Stimulated activated CD8-positive, alpha-beta memory T cell treated with anti-CD3 and anti-CD28 coated beads, Interleukin-2, amount 100 ng/mL, for 1 hour (primary cell): ENCODE measurements at places on chromosomes 2 and 18.

GRCh38 chr2:181743723-181744031, 63.4 kb upstream of the NEUROD1 start:
- no peak for DNase-seq

DNA sequence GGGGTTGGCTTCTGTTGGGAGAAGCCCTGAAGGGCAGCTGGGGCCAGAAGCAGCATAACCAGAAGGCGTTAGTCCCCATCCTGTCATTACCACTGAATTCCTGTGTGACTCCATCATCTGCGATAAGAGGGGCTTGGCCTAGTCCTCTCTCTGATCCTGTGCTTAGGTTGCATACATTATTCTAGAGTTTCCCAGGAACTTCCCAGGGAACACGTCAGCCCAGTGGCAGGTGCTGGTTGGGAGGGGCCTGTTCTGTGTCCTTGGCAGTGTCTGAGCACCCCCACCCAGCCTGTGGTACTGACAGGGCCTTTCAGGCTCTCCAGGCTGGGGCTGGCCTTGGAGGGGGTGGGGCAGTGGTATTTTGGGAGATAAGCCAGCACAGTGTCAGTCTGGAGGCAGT, 4.5 kb upstream of the TOGARAM2 start:
- no peak for DNase-seq

- no peak for DNase-seq
Observed at GRCh38 chr2:100053087-100053885, 89.1 kb downstream of the AFF3 start.

DNA sequence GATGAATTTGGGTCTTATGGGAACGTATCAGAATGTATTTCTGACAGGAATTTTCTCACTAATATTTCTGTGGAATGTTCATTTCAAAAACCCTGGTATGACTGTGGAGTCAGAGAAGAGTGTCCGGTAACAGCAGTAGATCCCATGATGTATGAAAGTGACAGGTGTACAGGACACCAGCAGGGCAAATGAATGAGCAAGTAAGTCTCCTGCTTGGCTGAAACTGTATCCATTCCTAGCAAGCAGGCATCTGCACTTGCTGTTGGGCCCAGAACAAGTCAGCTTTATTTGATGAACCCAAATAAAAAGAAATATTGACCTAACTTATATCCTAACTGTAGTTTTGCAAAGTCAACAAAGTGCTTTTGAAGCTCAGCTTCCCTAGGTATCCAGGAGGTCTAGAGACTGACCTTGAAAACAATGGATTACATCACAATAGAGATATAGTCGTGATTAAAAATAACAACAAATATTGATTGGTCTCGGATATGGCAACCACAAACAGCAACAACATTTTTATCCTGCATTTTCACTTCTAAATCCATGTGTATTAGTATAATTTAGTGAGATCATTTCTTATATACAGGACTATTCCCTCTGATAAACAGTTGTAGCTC, 37.6 kb downstream of the NXPH2 start:
- no peak for DNase-seq

GRCh38 chr2:127045792-127046501, 61.0 kb downstream of the BIN1 start:
- no peak for DNase-seq

DNA sequence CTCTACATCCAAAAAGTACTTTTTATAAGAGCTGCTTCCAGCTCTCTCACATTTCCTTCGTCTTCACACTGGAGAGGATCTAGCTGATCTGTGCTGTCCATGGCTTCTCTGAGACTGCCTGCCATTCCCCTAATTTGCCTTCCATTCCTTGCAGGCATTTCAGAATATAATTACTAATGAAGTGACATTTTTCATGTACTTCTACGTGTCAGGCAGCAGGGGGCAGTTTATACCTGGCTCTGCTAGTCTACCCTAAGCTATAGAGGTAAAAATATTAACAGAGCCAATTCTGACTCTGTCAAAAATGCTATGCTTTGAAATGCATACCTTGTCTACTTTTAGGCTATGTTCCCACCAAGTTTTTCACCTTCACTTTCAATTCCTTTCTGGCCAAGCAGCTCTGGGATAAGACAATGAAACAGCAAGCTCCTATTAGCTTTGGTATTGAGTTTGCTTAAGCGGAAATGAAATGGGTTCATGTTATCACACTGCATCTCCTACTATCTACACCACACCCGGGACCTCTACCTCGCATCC, 81.9 kb downstream of the MEP1B start:
- DNase-seq, result no peak

DNA sequence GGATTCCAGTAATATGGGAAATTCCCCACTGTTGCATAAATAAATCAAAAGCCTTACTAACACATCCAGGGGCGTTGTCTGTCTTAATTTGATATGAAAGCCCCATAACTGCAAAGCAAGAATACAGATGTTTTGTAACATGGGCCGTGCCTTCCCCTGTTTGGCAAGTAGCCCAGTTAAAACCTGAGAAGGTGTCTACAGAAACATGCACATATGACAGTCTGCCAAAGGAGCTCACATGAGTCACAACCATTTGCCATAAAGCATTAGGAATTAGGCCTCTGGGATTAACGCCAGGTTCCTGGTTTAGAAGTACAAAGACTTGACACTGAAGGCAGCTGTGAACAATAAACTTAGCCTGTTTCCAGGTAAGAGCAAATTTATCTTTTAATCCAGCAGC, 43.1 kb upstream of the LONRF2 start:
- DNase-seq, result no peak

- no peak for DNase-seq
Observed at GRCh38 chr2:54757500-54757899, 34.0 kb downstream of the EML6 start.

DNA sequence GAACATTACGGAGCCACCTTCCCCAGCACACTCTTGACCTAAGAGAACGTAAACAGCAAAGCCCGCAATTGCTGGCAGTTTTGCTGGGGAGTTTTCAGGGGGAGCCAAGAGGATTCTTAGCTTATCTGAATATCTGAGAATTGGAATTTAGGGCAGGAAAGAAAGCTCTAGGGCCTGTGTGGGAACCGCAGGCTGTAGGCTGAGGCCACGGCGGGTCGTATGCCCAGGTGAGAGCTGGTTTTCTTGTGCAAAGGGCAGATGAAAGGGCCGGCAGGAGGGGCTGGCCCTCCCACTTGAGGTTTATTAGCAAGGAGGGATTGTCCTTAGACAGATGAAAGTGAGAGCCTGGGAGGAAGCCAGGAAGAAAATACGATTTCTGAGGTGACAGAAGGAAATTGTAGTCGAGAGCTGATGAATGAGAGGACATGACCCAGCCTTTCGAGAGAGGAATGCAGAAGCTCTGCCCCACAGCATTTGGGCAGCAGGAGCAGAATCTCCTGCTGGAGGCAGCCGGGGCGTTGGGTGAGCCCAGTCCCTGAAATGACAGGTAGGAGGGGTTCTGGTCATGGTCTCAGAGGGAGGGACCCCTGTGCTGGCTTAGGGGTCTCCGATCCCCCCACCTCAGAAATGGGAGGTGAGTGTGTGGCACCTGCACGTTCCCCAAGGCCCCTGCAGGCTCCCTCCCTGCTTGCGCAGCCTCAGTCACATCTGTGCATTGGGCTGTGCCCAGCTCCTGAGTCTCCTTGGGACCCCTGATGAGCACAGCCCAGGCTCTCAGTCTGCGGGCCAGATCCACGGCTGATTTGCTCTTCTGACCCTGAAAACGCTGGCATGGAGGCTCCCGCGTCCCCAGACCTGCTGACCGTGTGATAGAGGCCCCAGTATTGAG, 61.1 kb downstream of the CABLES1 start:
- DNase-seq, result no peak

DNA sequence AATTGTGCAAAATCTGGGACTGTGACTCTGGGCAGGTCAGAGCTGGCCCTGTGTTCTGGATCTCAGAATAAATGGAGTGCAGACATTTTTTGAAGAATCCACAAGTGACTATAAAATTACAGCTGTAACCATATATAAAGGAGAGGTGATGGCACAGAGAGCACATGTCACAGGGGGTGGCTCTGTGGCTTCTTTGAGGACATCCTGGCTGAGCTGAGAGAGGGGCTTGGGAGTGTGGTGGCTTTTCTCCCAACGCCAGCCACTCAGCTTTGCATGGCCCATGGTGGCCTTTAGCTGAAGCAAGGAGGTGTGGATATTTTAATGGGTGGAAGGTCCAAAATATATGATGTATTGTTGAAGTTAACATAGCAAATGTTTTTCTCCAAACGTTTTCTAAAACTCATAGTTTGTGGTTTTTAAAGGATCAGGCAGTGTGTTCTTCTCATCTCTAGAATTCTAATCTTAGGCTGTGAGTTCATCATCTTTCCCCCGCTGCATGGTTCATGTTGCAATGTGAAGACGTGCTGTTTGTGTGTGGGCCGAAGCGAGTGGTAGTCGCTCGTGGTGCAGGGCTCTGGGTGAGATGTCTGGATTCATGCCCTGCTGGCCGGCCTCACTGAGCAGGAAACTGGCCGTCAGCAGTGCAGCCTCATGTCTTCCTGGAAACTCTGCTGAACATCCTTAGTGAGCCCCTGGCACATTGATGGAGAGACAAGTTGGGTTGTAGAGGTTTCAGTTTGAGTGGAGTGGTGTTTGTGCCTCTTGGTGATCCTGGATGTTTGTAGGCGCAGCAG, 109.9 kb downstream of the ZNF236 start:
- DNase-seq, result no peak

DNA sequence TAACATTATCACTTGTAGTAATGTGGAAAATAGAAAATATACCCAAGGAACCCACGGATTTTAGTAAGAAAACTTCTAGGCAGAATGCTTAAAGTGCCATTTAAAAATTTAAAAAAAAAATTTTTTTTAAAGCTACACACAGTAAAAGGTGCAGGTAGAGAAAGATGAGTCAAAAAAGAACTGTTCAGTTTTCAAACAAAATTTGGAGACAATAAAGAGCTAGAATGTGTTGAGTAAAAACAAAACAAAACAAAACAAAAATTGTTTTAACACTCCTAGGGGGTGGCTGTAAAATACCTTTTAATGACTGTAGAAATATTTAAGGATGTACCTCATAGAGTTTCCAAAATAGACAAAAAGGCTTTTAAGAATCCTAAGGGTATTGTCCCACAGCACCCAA, 212.0 kb downstream of the TGIF1 start:
- DNase-seq, result no peak

- no peak for DNase-seq
Observed at GRCh38 chr2:233996000-233996399, 54.5 kb upstream of the SPP2 start.

GRCh38 chr2:144517866-144518747, 1.8 kb downstream of the ZEB2 start:
- no peak for DNase-seq

GRCh38 chr2:136373029-136373428, 255.1 kb upstream of the CXCR4 start:
- DNase-seq, result no peak

- no peak for DNase-seq
Observed at GRCh38 chr2:101230541-101231001, 22.1 kb upstream of the CNOT11 start.

GRCh38 chr2:62933398-62933917, 117.2 kb upstream of the OTX1 start:
- DNase-seq, result no peak

DNA sequence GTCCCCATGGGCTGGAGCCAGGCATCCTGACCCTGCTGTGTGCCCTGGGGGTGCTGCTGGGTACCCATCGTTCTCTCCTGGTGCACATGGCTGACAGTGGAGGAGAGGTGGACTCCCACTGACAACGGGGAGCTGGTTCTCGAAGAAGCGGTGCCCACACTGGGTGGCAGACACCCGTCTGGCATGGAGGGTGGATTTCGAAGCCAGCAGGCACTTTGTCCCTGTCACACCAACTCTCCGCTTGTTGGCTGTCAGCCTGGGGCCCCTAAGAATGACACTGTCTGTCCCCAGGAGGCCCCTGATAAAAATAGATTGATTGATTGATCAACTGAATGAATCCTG, 55.4 kb downstream of the RTP5 start:
- DNase-seq, result no peak
